ENCODE measurements at places on chromosomes 2 and 18.

DNA sequence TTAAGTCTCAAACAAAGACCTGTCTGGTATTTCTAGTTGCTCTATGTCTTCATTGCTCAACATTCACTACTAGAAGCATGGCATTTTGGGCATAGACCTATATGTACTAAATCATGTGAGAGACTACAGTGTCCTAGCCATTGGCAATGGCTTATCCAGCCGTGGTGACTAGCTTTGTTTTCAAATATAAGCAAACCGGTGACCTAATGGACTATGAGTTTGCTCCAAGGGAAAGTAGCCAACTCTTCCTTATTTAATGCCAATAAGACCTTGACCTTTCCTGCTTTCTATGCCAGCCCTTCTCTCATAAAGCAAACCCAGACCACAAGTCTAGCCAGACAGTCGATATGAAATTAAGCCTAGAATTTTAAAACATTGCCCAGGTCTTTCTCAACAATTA is 113.7 kb upstream of the CREB1 start:
- DNase-seq, result no peak

DNA sequence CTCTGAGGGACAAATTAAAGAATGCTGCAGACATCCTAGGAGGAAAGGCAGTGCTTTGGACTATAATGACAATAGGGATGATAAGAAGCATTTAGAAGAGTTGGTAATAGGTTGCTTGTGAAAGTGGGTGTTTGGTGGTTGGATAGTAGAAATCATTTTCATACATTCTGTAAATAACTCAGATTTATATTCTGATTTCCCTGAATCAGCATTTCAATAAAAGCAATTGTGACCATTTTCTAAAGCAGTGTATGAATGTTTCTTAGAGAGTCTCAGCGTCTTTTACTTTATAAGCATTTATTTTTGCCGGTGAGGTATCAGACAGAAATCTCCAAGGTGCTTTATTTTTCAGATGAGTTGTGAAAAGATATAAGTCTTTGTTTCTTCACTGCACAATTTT is 1099.0 kb upstream of the LRRTM1 start:
- no peak for DNase-seq

DNA sequence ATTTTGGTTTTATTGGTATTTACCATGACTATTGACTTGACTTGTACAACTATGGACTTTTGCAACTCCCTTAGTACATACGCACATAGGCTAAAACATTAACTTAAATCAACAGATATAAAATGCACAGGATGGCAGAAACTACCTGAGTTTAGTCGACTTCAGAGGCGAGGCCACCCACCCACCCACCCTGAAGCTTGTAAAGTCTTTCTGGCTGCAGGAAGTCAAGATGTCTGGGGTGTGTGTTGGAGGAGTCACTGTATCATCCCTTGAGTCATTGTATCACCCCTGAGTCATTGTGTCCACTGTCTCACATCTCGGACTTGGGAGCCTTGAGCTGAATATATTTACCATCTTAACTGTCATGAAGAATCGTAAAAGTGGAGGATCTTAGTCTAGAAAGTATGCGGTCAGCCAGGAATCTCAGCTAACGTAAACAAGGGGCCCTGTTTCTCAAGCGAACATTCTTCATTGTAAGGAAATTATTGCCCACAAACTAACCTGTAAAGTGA is 140.0 kb upstream of the ST6GAL2 start:
- DNase-seq, result peak; percentile 9

DNA sequence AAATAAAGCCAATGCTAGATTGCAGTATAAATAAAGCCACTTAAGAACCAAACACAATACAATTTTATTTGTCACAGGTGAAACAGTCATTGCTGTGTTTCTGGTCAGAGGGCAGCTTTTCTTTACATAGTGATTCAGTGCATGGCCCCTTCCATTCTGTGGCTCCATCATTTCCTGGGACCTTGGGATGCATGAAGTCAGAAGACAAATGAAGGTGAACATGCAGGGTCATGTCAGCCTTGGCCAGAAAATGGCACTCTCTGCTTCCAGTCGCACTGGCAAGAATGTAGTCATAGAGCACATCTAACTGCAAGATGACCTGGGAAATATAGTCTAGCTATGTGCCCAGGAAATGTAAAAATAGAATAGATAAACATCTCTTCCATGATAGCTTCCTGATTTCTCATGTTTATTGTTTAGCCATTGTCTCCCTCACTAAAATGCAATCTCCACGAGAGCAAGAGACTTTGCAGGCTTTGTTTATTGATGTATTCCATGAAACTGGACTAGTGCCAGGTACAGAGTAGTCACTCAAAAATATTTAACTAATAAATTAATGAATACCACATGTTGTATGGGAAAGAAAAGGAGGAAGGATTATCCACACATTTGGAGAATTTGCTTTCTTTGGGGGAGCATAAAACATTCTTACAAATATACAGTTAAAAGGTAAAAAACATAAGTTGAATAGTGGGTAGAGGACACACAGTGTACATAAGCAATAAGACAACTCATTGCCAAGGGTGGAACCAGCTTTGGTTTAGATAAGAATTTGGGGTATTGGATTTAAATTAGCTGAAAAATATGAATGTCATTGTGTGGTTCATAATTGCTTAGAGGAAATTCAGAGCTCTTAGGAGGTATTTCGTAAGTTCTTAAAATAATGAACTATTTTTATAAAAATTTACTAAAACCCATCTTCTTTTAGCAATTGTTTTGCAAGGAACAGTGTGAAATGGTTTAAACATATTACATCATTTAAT is 343.8 kb downstream of the PID1 start:
- DNase-seq, result peak; percentile 18

Measured in fibroblast of pulmonary artery (primary cell).